ENCODE measurements at places on chromosomes 12 and 14. TPM values are rescaled to one million over a fixed set of nuclear protein-coding genes. Genes with fewer than 3 reads are reported as not detected.

DNA sequence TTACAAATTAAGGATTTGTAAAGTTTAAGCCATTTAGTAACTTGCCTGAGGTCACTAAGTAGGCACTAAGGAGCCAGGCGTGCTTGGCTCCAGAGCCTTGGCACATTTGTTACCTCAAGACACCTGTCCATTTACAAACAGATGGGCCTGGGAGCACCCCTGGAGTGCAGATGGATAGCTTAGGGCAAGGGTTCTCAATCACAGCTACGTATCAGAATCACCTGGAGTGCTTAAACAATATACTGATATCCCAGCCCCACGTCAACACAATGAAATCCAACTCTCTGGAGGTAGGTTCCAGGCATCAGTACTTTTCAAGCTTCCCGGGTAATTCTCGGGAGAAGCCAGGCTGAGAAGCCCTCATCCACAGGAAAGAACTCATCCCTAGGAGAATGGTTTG is 45.4 kb downstream of the SLC8A3 start:
- DNase-seq, result no peak

CABP1 gene
- total RNA-seq, result not detected

SYT1 gene
- 3.9 TPM for total RNA-seq

DNA sequence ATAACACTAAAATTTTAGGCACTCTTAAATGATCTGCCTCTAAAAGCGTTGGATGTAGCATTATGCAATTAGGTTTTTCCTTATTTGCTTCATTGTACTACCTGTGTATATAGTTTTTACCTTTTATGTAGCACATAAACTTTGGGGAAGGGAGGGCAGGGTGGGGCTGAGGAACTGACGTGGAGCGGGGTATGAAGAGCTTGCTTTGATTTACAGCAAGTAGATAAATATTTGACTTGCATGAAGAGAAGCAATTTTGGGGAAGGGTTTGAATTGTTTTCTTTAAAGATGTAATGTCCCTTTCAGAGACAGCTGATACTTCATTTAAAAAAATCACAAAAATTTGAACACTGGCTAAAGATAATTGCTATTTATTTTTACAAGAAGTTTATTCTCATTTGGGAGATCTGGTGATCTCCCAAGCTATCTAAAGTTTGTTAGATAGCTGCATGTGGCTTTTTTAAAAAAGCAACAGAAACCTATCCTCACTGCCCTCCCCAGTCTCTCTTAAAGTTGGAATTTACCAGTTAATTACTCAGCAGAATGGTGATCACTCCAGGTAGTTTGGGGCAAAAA is 4.1 kb downstream of the CDKN1B start:
- DNase-seq, result peak; percentile 33

All from fibroblast of villous mesenchyme (primary cell).